Activated T-cell treated with anti-CD3 and anti-CD28 coated beads, Interleukin-2, amount 50 U/mL, for 72 hours (primary cell): ENCODE measurements at places on chromosomes 5 and 9.

DNA sequence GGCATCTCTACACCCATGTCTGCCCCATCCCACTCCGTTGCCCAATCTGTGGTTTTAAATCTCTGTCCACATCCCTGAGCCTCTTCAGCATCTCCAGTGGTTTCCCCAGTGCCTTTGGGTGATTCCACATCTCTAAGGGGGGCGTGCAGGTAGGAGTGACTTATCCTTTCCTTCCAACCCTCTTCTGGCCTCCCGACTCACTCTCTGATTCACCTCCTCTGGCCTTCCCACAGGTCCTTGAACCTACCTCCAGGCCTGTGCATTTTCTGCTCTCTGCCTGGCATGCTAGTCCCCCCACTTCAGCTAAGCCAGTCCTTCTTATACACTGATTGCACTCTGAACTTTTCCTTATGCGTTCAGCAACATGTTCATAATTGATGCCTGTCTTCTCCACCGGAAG, 99.0 kb downstream of the RALGPS1 start:
- no peak for DNase-seq

- DNase-seq, result peak; percentile 56
Measured at GRCh38 chr9:136975644-136976043, 1.7 kb upstream of the PTGDS start.

DNA sequence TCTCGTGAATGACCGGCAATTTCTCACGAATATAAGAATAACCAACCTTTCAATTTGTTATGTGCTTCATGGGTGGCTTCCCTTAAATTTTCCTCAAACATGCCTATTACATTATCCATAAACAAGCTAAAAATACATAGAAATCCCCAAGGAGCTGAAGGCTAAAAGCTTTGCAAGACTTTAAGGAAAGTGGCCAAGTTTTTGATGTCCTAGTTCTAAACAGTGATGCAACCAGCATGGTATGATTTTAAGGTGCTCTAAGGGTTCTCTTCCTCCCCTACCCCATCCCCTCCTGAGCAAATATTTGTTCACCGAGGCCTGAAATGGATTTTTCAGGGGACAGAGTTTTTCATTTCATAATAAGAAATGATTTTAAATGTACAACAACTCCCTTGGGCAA, 79.8 kb downstream of the RGS7BP start:
- no peak for DNase-seq

DNA sequence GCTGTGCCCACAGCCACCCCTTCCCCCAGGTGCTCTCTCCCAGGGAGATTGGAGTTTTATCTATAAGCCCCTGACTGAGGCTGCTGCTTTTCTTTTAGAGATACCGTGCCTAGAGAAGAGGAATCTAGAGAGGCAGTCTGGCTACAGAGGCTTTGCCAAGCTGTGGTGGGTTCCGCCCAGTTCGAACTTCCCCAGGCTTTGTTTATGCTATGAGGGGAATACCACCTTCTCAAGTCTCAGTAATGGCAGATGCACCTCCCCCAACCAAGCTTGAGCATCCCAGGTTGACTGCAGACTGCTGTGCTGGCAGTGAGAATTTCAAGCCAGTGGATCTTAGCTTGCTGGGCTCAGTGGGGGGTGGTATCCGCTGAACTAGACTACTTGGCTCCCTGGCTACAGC, 157.4 kb downstream of the CAAP1 start:
- no peak for DNase-seq

- no peak for DNase-seq
Measured at GRCh38 chr5:2213121-2213730, 330.5 kb upstream of the IRX4 start.
